ENCODE measurements at places on chromosomes 6 and 20.

DNA sequence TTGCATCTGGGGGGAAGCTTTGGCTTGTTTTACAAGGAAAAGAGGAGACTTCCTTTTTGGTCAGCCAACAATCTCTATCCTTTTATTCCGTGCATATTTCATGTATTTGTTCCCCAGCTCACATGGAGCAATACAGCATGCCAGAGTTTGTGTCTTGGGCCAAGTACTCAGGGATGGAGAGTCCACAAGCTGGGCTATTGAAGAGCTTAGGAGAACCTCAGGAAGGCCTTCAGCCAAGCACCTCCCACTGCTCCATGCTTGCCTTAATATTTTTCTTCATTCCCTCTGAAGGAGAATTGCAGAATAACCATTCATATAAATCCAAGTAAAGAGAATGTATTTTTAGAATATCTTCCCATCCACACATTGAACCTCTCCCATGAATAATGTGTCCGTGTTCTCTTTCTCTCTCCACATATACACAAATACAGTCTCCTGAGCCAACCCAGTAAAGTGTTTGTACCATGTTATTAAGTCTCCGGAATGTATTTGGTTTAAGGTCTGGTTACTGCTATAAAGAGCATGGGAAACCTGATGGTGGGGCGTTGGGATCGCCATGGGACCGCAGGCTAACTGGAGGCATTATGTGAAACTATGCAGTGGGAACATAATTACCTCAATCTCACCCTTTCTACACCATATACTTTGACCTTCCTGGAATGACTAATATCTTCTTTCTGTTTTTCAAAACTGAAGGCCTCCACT is 3.0 kb downstream of the LAMA4 start:
- DNase-seq: no peak

DNA sequence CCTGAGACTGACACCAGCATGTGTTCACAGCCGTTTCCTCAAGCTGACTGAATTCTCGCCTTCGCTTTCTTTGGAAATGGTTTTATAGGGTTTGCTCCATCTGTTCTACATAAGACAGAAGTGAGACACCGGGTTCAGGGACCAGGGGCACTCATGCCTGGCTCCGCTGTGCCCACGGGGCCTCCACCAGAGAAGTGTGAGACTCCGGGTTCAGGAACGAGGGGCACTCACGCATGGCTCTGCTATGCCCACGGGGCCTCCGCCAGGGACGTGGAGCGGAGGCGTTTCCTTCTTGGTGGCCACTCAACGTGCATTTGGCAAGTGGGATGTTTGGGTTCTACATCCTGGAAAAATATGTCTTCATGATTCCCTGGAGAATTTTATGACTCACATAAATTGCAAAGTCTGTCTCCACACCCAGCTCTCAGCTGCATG is 106.6 kb downstream of the RNASET2 start:
- no peak for DNase-seq

GRCh38 chr6:24910331-24910960 is 25.3 kb downstream of the RIPOR2 start:
- peak; percentile 64 for DNase-seq

GRCh38 chr6:83341765-83342164 is 89.1 kb downstream of the ME1 start:
- no peak for DNase-seq

DNA sequence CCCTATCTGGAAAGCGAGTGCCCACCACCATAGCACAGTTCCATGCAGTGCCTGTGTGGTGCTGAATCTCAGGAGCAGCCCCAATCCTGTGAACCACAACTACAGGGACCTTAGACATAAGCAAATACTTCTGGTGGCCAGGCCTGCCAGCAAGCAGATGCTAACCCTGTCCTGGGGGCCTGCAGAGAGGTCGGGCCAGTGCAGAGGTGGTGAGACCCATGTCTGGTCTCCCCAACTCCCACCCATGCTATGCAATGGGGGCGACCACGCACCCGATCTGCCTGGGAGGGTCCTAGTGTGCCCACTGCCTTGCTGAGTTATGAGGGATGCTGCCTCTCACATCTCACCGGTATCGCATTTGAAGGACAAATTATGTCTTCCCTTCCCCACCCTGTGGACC is 151.6 kb upstream of the ZNF337 start:
- no peak for DNase-seq

DNA sequence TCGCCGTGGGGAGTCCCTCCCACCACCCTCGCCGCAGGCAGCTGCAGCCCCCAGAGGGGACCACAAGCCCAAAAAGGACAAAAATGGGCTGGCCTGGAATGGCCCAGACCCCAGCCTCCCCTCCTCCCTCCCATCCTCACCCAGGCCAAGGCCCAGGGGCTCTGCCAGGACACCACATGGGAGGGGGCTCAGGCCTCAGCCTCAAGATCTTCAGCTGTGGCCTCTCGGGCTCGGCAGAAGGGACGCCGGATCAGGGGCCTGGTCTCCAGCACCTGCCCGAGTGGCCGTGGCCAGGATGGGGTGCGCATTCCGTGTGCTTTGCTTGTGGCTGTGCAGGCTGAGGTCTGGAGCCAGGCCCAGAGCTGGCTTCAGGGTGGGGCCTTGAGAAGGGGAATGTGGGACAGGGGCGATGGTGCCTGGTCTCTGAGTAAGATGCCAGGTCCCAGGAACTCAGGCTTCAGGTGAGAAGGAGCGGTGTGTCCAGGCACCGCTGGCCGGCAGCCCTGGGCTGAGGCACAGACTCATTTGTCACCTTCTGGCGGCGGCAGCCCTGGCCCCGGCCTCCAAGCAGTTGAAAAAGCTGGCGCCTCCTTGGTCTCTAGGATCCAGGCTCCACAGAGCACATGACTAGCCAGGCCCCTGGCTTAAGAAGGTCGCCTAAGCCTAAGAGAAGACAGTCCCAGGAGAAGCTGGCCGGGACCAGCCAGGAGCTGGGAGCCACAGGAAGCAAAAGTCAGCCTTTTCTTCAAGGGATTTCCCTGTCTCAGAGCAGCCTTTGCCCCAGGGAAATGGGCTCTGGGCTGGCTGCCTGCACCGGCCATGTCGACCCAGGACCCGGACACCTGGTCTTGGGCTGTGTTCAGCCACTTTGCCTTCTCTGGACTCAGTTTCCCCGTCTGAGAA is 35.2 kb upstream of the MRGBP start:
- DNase-seq: no peak

DNA sequence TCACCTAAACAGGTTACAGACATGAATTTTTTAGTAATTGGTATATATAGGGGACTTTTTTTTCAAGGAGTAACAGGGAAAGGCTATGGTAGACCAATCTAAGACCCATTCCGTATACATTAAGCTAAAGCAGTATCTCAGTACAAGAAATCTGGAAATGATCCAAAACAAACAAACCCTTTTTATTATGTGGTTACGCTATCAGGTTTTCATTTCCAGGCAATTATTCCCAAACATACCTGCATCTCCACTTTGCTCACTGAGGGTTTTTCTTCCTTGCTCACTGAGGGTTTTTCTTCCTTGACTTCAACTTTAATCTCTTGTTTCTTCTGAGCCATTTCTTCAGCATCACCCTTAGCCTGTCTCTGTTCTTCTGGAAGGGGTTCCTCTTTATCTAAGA is 107.3 kb downstream of the EPB41L2 start:
- no peak for DNase-seq

DNA sequence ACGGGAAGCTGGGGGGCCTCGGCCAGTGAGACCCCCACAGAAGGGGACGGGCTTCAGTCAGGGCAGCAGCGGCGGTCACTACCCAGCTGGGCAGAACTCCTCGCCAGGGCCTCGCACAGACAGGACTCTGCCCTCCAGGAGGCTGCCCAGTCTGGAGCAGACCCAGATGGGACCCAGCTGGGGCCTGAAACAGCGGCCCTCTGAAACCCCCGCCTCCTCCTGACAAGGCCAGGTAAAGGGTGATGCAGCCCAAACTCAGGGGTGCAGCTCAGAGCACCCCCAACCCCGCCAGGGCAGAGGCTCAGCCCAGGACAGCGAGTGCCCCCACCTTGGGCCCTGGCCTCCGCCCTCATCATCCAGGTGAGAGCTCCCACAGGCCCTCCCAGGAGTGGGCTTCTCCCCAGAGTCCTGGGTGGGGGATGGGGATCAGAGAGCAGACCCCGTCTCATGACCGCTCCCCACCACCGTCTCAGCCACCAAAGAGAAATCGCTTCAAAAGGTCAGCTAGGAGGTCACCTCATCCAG is 2.2 kb downstream of the EEF1A2 start:
- DNase-seq: no peak

DNA sequence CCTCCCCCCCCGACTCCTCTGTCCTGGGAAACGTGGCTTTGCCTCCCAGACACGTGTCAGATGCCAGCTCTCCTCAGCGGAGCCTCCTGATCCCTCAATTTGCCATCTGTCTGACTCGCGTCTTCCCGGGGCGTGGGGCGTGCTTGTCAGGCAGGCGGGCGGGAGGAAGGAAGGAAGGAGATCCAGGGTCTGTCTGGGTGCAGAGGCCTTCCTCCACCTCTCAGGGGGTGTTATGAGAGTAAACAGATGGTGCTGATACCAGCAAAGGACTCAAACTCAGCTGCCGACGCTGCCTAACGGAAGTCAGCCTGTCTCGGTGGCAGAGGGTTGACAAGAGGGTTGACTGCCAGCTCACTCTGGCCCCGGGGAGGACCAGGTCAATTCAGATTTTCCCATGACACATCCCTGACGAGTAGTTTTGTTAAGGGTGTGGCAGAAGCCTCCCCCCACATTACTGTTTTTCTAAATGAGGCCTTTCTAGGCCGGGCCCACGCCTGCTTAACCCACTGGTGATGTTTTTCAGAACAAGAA is 17.0 kb downstream of the UQCC2 start:
- DNase-seq: no peak

DNA sequence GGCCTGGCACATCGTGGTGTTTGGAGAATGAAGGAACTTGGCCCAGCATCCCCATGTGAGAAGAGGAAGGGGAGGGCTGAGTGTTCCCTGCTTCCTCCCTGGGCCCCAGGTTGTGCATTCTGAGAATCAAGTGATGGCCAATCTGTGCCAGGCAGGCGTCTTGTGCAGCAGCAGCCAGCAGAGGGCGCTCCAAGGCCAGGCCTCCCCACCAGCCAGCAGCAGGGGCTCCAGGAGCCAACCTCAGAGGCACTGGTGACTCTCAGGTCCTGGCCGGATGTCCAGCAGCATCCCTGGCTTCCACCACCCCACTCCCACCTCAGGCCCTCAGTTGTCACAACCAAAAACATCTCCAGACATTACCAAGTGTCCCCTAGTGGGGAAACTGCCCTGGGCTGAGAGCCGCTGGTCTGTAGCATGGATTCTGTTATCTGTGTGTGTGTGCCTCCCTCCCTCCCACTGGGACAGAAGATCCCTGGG is 192.0 kb downstream of the PREX1 start:
- peak; percentile 82 for DNase-seq

GRCh38 chr6:4667591-4667990 is 108.6 kb upstream of the CDYL start:
- no peak for DNase-seq

- DNase-seq: no peak
Measured at GRCh38 chr20:49037962-49038387, 8.1 kb upstream of the CSE1L start.

DNA sequence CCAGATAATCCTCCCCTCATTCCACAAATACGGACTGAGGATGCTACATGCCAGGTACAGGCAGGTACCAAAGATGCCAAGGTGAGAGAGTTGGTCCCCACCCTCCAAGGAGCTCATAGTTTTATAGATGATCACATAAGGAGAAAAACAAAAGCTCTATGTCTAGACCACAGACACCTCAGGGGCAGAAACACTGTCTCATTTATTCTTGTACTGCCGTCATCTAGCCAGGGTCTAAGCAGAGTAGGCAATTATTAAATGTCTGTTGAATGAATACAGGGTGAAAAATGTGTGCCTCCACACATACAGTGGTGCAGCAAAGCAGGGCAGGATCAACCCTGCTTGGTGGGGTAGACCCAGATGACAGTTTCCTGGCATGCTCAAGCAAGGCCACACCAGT is 439.8 kb upstream of the JARID2 start:
- DNase-seq: no peak

DNA sequence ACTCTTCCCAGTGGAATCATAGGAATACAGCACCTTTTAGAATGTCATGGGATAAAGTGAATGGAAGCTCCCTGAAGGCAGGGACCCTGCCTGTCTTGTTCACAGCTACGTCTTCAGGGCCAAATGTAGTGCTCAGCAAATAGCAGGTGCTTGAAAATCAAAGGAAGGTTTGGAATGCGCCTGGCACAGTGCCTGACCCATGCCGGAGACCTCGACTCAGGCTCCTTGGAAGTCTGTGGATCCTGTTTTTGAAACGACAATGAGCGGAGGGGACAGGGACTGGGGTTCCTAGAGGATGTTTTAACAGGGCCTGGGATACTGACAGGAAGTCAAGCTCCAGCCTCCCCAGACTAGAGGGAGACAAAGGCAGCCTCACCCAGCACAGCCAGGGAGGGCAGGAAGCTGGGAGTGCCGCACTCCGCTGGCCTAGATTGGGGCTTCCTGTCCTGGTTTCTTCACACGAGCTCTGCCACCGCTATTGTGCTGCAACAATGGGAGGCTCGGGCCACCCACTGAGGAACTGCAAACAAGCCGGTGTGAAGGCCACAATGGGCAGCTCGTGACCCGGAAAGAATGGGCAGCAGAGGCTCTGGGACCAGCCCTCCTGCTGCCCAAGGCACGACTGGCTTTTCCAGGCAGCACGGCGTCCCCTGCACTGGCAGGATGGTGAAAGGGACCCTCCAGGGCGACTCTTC is 76.7 kb downstream of the PREX1 start:
- DNase-seq: peak; percentile 87

DNA sequence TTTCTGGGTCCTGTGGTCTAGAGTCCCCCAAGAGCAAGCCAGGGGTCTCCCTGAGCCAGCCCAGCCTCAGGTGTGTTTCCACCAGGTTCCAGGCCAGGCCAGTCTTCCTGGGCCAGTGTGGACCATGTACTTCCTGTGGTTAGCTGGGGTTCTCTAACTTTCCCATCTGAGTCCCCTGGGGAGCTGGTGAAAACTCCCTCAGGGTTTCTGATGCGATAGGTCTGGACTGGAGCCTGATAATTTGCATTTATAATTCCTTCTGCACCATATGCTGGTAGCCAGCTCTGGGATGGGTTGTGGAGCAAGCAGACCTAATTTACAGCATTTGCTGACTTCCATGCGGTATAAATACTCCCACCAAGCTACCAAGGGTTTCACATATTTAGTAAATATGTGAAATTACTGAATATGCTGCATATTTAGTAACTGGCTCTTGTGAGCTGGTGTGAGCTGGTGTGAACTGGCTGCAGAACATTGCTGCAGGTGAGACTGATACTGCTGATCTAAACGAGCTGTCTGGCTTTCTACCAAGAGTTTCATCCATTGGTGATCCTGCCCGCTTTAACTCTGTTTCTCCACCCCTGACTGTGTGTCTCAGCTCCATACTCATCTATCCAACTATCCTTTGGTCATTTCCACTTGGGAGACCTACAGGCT is 62.6 kb downstream of the RIN2 start:
- no peak for DNase-seq

DNA sequence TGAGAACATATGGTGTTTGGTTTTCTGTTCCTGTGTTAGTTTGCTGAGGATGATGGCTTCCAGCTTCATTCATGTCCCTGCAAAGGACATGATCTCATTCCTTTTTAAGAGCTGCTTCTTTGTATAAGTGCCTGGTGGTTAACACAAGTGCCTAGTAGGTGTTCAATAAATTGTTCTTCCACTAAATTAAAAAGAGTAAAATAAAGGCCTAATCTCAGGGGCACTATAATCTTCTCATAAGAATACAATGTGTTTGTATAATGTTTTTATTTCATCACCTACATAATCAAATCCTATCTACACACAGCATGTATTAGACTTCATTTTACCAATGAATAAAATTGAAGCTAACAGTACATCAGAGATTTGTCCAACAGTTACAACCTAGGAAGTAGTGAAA is 252.7 kb downstream of the KHDC1L start:
- no peak for DNase-seq

GRCh38 chr6:82914511-82914910 is 151.1 kb downstream of the UBE3D start:
- no peak for DNase-seq

All from GM23338 (cell line).